Naive B cell (primary cell): ENCODE measurements at places on chromosomes 16 and 17.
A peak's percentile ranks its signal among the peaks of the same experiment; 100 is the strongest.

DNA sequence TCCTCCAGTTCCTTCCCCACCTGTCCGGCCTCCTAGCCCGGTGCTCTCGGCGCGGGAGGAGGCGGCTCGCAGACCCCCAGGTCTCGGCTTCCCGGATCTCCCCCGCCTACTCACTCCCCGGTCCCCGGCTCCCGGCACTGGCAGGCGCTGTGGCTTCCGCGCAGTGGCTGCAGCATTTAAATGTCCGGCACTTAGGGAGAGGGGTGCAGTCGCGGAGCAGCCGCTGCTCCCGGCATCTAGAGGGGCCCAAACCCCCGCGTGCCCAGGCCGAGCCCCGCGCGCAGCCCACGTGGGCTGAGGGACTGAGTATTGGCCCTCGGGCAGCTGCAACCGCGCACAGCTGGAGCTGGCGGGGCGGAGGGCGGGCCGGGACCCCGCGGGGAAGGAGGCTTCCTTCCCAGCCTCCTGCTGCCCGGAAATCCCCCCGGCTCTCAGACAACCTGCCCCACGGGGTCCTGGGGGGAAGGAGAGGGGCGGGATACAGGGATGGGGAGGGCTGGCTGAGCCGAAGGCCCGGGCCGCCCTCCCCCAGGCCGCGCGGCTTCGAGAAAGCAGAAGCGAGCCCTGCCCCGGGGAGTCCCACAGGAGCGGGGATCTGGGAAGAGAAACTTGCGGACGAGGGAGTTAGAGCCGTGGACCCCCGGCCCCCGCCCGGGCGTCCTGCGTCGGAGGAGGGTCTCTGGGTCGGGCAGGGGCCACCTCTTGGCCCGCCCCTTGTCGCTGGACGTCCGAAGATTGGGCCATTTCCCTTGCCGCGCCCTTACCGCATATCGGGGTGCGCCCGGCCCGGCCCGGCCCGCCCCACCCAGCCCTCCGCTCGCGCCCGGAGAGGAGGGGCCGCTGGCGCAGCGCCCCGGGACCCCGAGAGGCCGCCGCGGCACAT, at the start of gene MMP25:
TSS of gene MMP25 (plus strand) at position 804 of the 883 bp plus-strand sequence. CDS start 357 bp downstream, outside the sequence.
- peak; percentile 58 for DNase-seq

DNA sequence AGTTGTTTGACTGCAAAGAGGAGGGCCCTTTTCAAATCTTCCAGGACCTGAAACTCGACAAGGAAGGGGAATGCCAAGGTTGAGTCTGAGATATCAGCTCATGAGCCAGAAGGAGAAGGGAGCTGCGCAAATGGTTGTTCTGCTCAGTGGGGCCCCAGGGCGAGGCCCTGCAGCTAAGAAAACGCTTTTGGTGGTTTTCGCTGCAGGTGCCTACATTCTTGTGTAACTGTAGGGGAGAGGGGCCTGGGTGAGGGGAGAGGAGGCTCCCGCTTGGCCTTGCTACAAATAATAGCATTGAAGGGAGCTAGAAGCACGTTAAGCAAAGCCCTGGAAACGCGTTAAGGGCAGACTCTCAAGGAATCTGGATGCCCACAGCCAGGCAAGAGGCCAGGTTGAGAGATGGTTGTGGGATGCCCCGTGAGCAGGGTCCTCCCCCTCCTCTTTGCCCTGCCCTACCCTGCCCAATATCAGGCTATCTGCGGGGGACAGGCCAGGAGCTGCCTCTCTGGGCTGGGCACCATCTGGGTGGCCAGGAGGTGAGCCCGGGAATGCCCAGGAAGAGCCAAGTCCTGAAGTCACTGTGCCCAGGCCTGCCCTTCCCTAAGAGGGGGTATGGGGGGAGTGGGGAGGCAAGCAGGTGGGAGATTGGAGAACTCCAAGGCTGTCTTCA, 21.9 kb downstream of the GPR142 start:
- DNase-seq = no peak

DNA sequence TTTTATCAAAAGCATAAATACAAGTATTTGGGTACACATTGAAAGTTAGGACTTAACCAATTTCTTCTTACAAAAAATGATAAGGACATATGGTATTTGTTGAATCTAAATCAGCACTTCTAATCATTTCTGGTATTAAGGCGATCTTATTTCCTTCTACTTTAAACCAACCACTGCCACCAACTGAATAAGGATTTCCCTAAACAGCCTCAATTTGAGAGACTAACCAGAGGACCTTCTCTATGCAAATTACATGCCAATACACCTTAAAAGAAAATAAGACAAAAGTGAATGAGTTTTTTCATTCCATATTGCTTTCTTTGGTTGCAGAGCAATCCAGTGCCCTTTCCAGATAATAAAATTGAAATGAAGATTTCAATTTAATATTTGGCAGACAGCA, 45.5 kb downstream of the GNA13 start:
- DNase-seq = no peak

DNA sequence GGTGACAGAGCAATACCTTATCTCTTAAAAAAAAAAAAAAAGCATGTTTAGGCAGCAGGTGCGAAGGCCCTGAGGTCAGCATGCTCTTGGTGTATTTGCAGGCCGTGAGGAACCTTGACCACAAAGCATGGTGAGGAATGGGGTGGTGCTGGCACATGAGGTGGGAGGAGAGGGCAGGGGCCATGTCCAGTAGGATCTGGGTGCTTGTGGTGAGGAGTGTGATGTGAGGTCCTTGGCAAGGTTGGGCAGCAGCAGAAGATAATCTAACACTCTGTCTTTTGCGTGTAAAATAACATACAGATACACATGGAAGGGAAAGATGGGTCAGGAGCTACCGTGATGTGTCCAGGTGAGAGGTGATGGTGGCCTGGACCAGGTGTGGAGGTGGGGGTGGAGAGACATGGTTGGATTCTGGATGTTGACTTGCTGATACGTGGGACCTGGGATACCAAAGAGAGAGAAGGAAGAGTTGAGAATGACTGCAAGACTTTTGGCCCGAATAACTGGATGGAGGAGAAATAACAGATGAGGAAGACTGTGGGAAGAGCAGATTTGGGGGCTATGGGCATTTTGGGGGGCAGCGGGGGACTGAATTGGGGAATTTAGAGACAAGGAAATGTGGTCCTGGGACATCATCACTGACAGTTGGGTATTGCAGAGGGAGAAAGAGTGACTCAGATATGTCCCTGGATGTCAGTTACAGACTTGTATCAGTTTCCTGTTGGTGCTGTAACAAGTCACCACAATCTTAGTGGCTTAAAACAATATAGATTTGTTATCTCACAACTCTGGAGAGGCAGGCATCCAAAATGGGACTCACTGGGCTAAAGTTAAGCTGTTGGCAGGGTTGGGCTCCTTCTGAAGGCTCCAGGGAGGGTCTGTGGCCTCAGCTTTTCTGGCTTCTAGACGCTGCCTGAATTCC, 274.9 kb downstream of the HAPSTR1 start:
- DNase-seq = no peak

DNA sequence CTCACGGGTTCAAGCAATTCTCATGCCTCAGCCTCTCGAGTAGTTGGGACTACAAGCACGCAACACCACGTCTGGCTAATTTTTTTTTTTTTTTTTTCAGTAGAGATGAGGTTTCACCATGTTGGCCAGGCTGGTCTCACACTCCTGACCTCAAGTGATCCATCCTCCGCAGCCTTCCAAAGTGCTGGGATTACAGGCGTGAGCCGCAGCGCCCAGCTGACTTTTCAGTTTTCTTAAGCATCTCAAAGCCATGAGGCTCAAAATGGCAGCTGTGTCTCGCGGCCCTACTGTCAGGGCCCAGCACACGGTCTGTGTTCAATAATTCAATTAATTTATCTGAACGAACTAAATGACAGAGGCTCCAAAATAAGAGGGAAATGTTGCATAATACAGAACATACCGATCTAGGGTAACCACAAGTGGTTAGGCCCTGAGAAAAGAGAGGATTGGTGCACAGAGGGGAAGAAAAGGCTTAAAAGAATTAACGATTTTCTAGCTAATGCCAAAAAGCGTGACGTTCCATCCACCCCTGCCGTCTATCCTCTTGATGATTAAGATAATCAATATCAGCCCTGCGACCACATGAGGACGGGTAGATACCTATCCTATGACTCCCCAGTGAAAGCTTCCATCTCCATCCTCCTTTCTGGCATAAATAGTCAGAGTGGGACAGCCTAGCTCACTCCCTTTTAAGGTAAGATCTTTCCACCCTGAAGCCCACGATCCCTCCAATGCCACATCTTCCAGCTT, 136.9 kb downstream of the SLC39A11 start:
- DNase-seq = no peak

DNA sequence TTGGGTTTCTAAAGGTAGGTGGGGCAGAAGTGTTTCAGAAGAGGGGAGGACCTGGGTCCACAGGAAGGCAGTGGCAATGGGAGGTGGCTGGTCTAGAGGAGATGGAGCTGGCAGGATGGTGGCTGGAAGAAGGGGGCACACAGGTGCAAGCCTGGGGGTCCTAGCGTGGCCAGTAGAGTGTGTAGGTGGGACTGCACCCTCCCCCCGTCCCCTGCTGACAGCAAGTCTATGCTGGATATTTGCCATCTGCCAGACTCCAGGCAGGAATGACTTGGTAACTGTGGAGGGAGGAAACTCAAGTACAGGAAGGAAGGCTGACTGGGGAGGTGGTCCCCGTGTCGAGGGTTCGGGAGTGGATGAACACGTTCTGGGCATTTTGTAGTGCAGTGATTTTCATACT, 8.6 kb downstream of the MED9 start:
- no peak for DNase-seq

DNA sequence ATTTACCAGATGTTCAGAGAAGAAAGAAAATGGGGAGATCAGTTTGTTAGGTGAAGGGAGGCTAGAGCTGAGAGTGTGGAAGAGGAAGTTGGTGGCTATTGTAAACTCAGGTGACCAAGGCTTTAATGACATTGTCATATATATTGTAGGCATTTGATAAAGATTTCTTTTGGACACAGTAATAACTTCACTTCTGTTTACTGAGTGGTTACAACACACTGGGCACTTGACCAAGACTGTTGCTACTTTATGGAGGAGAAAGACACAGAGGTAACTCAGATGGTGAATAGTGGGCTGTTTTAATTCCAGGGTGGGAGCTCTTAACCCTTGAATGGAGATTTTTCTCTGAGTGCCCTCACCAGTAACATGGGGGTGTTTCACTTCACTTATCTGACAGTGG, 46.0 kb downstream of the TNRC6A start:
- DNase-seq = no peak

- DNase-seq = no peak
Measured at GRCh38 chr16:7746941-7747340, 414.3 kb downstream of the RBFOX1 start.

GRCh38 chr16:84367750-84368307, 509 bp upstream of the ATP2C2 start:
- DNase-seq = no peak

DNA sequence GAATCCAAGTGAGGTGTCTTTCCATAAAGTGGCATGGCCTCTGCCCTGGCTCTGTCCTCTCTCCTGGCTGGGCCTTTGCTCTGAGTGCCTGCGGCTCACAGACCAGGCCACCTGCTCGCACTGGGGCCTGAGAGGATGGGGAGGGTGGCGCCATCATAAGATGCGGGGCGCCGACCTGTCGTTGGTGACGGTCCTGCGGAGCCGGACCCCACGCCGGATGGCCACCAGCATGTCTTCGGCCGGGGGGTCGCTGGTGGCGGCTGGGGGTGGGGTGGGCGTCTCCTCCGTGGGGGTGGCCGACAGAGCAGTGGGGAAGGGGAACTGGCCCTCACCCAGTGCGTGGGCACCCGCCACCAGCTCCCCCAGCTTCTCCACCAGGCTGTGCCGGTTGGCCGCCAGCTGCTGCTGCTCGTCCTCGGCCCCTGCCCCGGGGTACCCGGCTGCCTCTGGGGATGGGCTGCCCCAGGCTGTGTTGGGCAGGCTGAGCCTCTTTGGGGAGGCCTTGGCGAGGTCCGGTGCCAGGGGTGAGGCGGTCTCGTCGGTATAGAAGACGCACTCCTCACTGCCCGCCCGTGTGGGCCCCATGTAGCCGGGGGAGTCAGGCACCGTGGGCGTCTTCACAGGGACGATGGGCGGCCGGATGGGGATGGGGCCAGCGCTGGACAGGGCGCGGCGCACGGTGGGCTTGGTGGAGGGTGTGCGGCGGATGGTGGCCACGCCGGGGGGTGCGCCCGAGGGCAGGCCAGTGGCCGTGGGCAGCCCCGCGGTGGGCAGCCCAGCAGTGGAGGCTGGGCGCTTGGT, 17.4 kb downstream of the IL34 start:
- no peak for DNase-seq

DNA sequence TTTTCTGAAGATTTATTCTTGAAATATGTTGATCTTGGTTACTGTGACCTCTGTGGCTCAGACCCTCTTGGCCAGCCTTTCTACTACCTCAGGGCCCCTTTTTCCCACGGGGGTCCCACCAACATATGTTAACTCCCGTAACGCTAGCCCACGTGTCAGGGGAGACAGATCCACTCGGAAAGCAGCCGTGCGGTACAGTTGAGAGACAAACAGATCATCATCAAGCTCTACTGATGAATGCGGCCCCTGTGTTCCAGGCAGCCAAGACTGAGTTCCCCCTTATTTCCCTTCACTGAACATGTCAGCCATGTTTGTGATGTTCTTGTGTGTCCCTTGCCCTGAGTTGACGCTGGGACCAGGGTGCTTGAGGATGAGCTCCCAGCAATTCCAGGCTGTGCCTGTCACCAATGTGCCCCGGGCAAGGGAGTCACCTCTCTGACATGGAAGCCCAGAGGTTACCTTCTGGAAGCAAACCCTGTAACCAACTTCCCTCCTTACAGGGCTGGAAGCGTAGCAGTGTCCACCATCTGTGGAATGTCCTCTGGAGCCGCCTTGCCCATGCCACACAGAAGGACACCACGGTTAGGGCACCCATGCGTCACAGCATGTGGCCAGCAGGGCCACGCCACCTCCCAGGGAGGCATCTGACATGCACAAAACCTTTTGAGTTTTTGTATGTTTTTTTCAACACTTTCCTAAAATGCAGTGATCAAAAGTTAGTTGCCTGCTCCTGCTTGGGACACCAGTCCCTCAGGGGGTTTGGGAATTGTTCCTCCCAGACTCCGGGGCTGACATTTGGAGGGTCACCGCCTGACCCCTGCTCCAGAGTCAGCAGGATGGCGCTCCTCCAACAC, 193.7 kb upstream of the CHMP6 start:
- DNase-seq = no peak

DNA sequence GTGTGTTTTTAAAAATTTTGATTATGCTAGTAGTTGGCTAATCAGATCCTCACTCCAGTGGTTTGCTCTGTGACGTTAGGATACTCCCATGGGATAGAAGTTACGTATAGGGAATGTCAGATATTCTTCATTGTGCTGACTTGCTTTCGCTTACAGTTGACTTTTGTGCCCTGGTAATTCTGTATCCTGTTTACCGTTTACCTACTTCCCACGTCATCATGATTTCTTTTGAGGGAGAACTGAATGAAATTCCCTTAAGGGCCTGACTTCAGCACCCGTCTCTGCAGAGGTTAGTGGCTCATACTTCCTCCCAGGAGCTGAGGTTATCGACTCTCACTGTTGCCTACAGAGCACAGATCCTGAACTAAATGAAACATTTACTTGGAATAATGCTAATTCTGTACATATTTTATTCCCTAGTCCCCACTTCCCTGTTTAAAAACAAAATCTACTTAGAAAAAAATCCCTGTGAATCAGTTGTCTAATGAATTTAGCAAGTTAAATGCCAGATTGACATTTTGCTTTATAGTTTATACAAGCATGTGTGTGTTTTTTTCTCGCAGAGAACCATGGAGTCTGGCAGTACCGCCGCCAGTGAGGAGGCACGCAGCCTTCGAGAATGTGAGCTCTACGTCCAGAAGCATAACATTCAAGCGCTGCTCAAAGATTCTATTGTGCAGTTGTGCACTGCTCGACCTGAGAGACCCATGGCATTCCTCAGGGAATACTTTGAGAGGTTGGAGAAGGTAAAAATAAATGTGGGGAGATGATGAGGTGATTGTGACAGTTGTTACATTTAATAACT, 2.8 kb downstream of the PRKAR1A start:
- DNase-seq = peak; percentile 36
